ENCODE measurements at places on chromosomes 5 and 9. TPM values are rescaled to one million over a fixed set of nuclear protein-coding genes. Genes with fewer than 3 reads are reported as not detected.
A peak's percentile ranks its signal among the peaks of the same experiment; 100 is the strongest.

DNA sequence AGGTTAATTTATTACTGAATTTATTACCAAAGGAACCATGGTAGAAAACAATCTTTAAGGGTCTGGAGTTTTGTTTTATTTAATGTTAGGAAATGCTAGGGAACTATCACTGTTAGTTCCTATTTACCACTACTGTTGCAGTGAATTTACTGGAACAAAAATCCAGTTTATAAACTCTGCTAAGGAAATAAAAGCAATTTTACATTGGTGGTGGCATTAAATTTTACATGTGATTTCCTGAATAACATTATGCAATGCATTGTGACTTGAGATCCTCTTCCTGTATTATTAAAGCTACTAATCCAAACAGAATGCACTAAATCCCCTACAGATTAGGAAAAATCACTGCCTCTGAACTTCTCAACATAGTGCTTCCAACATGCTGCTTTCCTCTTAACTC, 599.5 kb upstream of the PTGER4 start:
- no peak for DNase-seq
- no peaks in the 10 kb centered on the region for H3K4me1 ChIP-seq
- H3K36me3 ChIP-seq: no peaks in the 10 kb centered on the region
- H3K27me3 ChIP-seq: no peaks in the 10 kb centered on the region
- no peak overlapping the region for H3K27ac ChIP-seq

DNA sequence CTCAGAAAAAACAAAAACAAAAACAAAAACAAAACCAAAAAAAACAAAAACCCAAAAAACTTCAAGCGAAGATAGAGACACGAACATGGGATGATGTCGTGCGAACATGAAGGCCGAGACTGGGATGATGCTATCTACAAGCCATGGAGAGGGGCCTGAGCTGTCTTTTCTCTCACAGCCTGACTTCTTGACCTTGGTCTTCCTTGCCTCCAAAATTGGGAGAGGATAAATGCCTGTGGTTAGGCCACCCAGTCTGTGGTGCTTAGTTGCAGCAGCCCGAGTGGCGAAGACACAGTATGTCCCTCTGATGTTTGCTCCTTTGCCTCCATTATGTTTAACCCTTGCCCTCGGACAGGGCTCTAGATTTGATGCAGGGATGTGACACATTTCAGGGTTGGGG, 130.4 kb upstream of the BASP1 start:
- DNase-seq: no peak
- no peaks in the 10 kb centered on the region for H3K4me1 ChIP-seq
- H3K27me3 ChIP-seq: no peaks in the 10 kb centered on the region
- no peaks in the 10 kb centered on the region for H3K36me3 ChIP-seq
- H3K4me3 ChIP-seq: no peak overlapping the region

GRCh38 chr9:12968093-12968492, 193.3 kb downstream of the LURAP1L start:
- no peak overlapping the region for H3K27ac ChIP-seq
- no peak overlapping the region for H3K4me3 ChIP-seq
- H3K27me3 ChIP-seq: no peaks in the 10 kb centered on the region
- H3K4me1 ChIP-seq: peaks cover 6% of the 10 kb centered on the region
- DNase-seq: no peak

GRCh38 chr9:134318941-134319305, 7.3 kb upstream of the RXRA start:
- no peaks in the 10 kb centered on the region for H3K36me3 ChIP-seq
- no peaks in the 10 kb centered on the region for H3K27me3 ChIP-seq
- DNase-seq: no peak
- peaks cover 23% of the 10 kb centered on the region for H3K4me1 ChIP-seq
- H3K4me3 ChIP-seq: no peak overlapping the region

Gene SEMA5A
- 4.0 TPM for polyA plus RNA-seq

Gene B4GALT1
- 14.8 TPM for polyA plus RNA-seq

Gene ENHO
- 1.2 TPM for polyA plus RNA-seq

Gene PRELID2
- 1.2 TPM for polyA plus RNA-seq

- H3K36me3 ChIP-seq: no peaks in the 10 kb centered on the region
- H3K27ac ChIP-seq: no peak overlapping the region
Measured at GRCh38 chr5:96084874-96085506, 123.3 kb upstream of the ELL2 start.

Gene BTNL8
- not detected for polyA plus RNA-seq

Gene SH3RF2
- polyA plus RNA-seq: 32.9 TPM

Gene NMUR2
- not detected for polyA plus RNA-seq

DNA sequence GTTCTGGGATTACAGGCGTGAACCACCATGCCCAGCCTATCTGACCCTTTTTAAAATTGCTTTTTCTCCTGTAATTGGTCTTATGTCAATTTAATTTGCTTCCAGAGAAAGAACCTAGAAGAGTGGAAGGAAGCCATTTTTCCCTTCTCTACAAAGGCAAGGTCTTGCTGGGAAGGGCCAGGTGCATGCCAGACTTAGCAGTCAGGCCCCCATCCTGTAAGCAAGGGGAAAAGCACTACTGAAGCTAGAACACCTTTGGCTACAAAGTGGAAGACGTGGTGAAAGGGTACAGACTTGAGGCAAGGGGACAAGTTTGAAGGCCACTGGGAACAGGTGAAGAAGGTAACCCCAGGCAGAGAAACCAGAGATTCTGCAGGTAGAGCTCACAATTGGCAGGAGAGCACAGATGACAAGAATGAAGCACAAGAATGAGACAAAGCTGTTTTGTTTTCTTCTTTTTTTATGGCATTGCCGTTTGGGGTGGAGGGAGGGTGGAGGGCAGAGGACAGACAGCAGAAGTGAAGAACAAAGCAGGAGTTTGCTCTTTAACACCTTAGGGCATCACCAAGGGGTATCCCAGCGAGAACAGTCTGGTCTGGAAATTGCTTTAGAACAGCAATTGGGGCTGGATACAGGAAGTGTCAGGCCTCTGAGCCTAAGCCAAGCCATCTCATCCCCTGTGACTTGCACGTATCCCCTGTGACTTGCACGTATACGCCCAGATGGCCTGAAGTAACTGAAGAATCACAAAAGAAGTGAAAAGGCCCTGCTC, 72.9 kb downstream of the SERINC5 start:
- no peaks in the 10 kb centered on the region for H3K36me3 ChIP-seq
- no peak overlapping the region for H3K4me3 ChIP-seq
- H3K4me1 ChIP-seq: peaks cover 16% of the 10 kb centered on the region
- no peaks in the 10 kb centered on the region for H3K27me3 ChIP-seq
- H3K27ac ChIP-seq: peak overlapping the region; percentile 24
- DNase-seq: no peak

DNA sequence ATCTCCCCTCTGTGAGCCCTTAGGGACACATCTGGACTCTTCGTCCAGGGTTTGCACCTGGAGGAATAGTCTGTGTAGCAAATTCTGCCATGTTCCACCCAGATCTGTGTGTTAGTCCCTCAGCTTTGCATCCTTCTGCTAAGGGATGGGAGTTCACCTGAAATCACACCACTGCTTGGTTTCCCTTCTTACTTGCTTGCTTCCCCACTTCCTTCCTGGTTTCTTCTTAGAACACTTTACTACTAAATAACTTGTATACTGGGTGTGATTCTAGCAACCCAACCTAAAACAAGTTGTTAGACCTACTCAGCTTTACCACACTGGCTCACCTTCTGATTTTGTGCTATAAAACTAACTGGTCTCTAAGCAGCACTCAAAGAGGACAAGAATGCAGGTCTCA, 202.6 kb upstream of the MAP3K1 start:
- H3K4me1 ChIP-seq: peaks cover 23% of the 10 kb centered on the region
- H3K4me3 ChIP-seq: no peak overlapping the region
- no peak overlapping the region for H3K27ac ChIP-seq
- no peak for DNase-seq
- H3K36me3 ChIP-seq: no peaks in the 10 kb centered on the region

DNA sequence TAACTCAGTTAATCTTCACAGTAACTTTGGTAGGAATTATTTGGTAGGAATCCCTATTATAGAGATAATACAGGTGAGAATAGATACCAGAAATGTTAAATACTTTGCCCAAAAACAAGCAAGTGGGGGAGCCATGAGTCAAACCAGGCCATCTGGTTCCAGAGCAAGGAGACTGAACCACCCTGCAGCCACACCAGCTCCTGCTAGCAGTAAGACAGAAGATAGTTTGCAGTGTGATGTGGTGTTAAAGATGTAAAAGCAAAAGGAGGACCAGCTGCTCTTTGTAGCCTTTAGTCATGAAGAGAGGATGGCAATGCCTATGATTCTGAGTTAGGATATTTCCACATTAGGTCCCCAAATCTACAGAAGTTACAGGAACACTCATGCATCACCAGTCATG, 101.4 kb downstream of the PRKACG start:
- H3K27ac ChIP-seq: no peak overlapping the region
- H3K27me3 ChIP-seq: no peaks in the 10 kb centered on the region
- H3K4me1 ChIP-seq: peaks cover 20% of the 10 kb centered on the region
- no peak overlapping the region for H3K4me3 ChIP-seq
- no peak for DNase-seq

DNA sequence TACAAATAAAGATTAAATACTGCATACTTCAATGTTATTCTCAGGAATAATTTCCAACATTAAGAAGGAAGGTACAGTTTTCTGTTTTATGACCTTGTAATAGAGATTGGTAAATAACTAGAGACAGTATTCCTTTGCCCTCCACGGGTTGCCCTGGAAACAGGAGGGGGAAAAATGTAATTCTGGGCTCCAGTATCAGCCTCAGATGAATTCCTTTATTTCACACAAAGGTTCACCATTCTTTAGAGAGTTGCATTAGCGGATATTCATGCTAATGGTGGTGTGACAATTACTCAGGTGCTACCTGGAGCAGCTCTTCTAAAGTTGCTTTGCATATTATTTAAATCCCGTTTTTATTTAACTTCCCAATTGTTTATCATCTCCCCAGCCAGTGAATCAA, 42.6 kb downstream of the CETN3 start:
- no peak overlapping the region for H3K27ac ChIP-seq
- H3K4me1 ChIP-seq: no peaks in the 10 kb centered on the region
- no peaks in the 10 kb centered on the region for H3K36me3 ChIP-seq
- no peaks in the 10 kb centered on the region for H3K27me3 ChIP-seq
- H3K4me3 ChIP-seq: no peak overlapping the region

- peak overlapping the region; percentile 18 for H3K4me3 ChIP-seq
- H3K27me3 ChIP-seq: peaks cover 72% of the 10 kb centered on the region
- H3K4me1 ChIP-seq: peaks cover 13% of the 10 kb centered on the region
- H3K36me3 ChIP-seq: no peaks in the 10 kb centered on the region
- no peak for DNase-seq
Measured at GRCh38 chr5:38446029-38446522, 110.4 kb downstream of the LIFR start.

Gene LAMC3
- polyA plus RNA-seq: 0.67 TPM

DNA sequence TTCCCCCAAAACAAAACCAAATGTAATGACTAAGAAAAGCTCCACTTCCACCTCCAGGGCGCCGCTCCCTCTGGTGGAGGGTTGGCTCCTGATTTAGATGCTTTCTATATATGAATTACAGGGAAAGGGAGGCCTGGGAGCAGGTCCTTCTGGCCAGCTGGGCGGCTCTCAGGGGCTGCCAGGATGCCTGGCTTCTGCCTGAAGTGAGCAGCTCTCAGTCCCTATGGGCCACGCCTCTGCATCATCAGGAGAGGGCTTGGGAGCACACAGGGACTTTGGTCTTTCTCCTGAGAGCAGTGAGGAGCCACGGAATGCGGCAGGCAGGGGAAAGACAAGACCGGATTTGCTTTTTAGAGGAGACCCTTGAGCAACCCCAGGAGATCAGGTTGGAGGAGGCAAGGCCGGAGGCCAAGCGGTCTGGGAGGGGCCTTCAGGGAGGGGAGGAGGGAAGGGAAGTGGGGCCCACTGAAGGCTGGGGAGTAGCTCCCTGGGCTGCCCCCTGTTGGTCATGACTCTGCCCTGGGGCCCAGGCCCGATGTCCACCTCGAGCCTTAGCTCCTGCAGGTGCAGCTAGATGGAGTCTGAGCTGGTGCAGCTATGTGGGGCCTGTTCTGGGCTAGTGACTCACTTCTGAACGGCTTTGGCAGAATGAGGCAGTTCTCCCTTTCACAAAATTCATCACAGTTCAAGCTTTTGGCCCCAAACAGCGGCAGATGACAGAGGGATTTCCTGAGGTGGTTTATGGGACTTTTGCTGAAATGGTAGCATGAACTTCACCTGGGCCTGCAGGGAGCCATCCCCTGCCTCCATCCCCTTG, 11.3 kb upstream of the GRHPR start:
- peaks cover 9% of the 10 kb centered on the region for H3K4me1 ChIP-seq
- no peaks in the 10 kb centered on the region for H3K27me3 ChIP-seq
- no peak overlapping the region for H3K27ac ChIP-seq
- no peak overlapping the region for H3K4me3 ChIP-seq

Gene SLC36A2
- polyA plus RNA-seq: 1.2 TPM

GRCh38 chr5:98635656-98636055, 137.8 kb upstream of the RGMB start:
- no peaks in the 10 kb centered on the region for H3K36me3 ChIP-seq
- H3K4me1 ChIP-seq: no peaks in the 10 kb centered on the region
- no peak for DNase-seq
- no peak overlapping the region for H3K27ac ChIP-seq
- no peak overlapping the region for H3K4me3 ChIP-seq

DNA sequence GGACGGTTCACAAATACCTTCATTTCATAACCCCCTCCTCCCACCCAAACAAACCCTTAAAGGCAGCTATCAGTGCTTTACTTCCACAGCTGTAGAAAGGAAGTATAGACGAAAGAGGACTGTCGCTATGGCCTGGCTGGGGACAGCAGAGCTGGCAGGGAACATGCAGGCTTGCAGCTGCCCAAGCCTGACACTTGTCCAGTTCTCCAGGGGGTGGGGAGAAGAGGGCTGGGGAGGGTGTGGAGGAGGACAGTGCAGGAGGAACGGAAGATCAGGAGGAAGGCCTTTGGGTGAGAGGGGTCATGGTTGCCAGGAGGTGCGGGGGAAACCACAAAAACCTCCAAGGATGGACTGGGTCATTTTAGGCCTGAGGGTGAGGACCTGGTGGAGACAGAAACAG, 25.9 kb downstream of the ARPC5L start:
- H3K27ac ChIP-seq: no peak overlapping the region
- H3K4me3 ChIP-seq: no peak overlapping the region
- peaks cover 5% of the 10 kb centered on the region for H3K36me3 ChIP-seq
- no peaks in the 10 kb centered on the region for H3K4me1 ChIP-seq

DNA sequence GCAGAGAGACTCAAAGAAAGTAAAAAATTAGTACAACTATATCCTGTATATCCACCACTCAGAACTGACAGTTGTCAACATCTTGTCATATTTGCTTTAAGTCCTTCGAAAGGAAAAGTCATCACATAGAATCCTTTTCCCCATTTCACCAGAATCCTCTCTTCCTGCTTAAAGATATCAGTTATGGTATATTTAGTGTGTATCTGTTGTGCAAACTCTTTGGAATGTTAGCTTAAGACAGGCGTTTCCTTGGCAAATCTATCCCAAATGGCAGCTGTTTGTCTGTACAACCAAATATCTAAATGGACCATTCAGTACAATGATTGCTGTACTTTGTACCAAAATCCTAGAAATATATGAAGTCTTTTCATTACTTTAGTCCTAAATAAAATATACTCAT, 98.5 kb downstream of the ITGA1 start:
- H3K36me3 ChIP-seq: peaks cover 87% of the 10 kb centered on the region
- H3K4me3 ChIP-seq: no peak overlapping the region
- no peak for DNase-seq
- H3K27ac ChIP-seq: no peak overlapping the region

Gene PCDHB16
- polyA plus RNA-seq: 1.4 TPM
